ENCODE measurements at places on chromosomes 7 and 10.

DNA sequence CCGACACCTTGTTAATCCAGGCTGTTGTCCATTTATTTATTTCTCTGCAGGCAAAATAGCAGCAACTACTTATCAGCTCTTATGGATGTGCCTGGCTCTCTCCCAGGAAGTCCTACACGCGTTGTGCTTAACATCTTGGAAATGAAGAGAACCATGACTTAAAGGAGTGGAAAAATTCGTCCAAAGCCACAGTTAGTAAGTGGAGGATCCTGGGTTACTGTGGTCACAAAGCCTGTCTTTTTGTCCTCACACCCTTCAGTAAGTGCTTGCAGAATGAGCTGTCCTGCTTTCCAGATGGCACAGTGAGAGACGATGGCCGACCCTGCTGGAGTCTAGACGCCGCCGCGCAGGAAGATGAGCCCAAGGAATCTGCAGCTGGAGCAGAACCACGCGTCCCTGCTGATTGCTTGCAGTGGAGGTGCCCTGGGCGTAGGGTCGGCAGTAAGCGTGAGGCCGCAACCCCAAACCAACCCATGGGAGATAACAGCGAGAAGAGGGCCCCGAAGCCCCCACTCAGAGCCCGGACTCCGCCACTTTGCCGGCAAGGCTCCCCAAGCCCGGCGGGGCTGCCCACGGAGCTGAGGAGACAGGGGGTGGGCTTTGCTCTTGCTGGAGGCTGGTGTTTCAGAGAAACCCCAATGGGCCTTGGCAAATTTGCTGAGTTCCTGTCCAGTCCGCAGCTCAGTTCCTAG is 178.6 kb downstream of the CXCL12 start:
- DNase-seq, result no peak

- no peak for DNase-seq
Measured at GRCh38 chr10:78514459-78514858, 480.8 kb downstream of the RPS24 start.

DNA sequence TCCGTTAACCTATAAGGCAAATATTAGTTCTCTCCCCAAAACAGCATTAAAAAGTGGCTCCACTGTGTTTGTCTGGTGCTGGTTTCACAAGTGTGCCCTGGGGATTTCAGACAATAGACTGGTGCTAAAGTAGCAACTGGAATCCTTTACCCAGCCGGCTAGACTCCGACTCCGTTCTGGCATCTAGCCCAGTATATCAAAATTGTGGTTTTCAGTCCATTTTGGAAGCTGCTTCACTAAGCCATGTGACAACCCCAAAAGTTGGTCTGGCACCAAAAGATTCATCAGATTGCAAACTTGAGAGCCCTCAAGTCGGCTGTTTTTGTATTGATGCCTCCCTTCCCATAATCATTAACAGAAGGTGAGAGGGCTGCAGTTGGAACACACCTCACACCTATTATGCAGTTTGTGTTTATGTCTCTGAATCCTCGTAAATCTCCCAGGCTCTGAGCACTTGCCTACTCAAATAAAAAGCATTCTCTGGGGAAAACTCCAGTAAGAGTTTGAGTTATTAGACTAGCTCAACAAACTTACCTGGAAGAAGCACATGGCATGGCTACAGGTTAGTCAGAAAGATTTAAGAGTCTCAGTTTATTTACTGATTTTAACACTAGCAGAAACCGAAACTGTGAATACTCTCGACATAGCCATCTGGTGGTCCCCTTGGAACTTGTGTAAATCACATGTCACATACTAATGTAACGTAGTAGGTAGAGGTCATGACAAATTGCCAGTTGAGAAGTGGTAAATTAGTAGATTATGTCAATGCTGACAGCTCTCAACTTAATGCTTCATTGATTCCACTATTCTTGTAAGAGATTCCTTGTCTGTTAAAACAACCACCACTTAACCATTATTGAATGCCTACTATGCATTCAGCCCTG is 14.8 kb upstream of the WNT16 start:
- no peak for DNase-seq

GRCh38 chr10:17737027-17737965 is 14.7 kb upstream of the TMEM236 start:
- DNase-seq, result peak; percentile 35

DNA sequence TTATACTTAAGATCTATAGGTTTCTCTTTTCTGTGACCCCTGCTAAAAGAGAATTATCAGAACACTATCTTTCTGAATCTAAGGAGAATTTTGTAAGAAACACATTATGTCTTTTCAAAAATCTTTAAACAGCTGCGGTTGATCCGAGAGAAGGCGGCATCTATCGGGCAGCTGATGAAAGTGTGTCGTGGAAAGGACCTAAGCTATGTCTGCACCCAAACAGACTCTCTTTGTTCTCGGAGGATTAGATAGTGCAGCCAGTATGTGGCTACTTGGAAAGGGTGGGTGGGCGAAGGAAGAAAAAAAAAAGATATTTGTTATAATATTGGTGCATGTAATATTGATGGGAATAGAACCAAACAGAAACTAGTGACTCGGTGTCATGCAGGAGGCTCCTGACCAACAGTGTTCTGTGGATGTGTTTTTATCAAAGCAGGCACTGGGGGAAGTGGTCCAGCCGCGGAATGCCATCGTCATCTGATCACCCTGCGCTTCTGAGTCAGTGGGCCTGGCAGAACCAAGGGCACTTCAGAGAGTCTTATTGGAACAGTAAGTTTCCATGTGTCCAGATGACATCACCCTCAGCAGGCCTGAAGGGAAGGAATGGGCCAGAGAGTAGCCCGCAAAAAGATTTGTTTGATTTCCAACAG is 509.7 kb upstream of the AKR1E2 start:
- no peak for DNase-seq

GRCh38 chr10:31073211-31073610 is 41.5 kb upstream of the ZNF438 start:
- DNase-seq, result no peak

- no peak for DNase-seq
Measured at GRCh38 chr10:93190372-93190771, 116.7 kb downstream of the CYP26A1 start.

GRCh38 chr10:101660256-101660655 is 34.7 kb downstream of the FBXW4 start:
- no peak for DNase-seq

DNA sequence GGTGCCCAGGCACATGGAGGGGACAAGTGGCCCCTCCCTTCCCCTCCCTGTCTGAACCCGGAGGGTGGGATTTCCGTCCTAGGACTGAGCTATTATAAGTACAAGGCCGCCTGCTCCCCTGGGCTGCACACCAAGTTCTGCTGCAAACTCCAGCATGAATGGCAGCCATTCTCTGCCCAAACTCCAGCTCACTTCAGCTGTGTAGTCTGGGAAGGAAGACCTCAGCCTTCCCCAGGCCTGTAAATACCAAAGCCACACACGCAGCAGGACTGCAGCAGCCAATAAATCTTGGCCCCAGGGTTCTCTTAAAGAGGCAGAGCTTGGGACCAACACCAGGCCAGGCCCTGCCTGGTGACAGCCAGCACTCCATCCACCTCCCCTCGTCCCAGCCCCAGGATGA is 291.3 kb upstream of the ZMIZ1 start:
- DNase-seq, result no peak
